ENCODE measurements at places on chromosomes 16 and 17.

DNA sequence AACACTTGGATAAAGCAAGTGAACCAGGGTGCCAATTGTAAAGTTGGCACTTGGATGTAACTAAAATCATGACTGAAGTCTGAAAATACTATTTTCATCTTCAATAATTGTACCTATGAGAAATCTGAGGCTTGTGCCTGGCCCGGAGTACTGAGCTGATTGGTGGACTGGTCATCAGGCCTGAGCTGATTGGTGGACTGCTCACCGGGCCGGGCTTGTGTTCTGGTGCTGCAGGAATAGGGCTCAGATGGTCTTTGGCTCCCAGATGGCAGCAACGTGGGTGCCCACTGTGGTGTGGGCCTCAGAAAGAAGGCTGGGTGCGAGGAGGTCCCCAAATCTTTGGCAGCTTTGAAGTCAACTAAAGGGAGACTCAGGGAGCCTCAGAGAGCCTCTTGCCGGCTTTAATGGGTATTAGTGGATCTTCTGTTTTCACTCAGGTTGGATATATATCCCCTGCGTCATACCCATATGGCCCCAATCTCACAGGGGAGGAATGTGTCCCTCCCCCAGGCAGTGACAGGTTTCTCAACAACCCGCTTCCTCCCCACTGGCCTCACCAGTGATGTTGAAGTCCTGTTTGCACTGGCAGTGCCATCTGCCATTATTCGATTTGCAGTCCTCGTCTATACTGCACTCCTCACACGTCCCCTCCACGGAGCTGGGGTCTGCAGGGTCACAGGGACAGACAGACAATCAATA lies 4.7 kb downstream of the UMOD start:
- no peak for DNase-seq

- no peak for DNase-seq
Observed at GRCh38 chr16:74659041-74659440, 7.6 kb downstream of the RFWD3 start.

DNA sequence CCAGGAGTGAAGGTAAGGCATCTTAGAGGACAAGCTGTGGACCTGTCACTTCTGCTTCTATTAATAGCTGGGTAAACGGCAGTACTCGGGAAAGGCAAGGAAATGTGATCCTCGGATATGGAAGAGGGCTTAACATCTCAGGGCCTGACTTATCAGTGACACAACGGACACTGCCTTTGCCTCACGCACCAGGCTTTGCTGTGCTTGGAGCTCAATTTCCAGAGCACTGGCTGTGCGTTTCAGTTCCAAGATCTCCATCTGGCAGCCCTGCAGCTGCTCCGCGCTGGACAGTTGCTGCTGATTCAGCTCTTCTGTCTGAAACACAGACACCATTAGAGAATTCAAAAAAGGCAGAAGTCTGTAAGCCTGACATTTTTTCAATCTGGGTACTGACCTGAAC lies 3.5 kb downstream of the KRT40 start:
- peak; percentile 22 for DNase-seq

DNA sequence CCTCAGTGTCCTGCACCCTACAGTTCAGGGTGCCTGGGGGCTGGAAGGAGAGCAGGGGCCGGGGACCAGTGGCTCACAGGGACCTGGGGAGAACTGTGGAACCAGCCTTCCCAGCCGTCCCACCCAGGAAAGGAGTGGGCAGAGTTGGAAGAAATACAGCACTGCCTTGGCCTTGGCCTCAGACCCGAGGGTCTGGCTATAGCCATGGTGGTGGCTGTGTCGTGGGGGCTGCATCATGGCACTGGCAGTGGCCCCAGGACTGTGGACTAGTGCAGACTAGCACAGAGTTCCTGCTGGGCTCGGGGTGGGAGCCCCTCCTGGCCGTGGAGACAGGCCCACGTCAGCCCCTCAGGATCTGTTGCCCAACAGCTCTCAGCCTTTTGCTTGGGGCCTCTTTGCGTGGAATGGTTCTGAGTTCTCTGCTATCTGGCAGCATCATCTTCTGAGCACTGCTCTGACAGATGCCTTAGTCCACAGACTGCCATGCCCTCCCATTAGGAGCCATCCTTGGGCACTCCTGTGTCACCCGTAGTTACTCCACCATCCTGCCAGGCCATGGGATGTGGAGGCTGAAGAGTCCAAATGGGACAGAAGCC lies 12.6 kb upstream of the DNASE1 start:
- DNase-seq = no peak

Measured in NCI-H146 (cell line).